ENCODE measurements at places on chromosomes 13 and 19.
A peak's percentile ranks its signal among the peaks of the same experiment; 100 is the strongest.

DNA sequence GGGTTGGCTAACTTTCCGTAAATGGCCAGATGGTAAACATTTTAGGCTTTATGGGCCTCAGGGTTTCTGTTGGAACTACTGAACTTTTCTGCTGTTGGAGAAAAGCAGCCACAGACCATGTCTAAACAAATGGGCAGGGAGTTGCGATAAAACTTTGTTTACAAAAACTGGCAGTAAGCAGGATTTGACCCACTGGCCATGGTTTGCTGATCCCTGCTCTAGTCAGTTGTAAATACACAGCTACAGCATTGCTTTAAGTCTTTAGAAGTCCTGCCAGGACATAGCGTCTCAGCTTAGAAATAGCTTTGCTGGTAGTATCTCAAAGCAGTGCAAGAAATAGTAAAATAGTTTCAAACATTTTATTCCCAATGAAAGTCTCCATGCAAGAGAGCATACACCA, 88.4 kb downstream of the NALCN start:
- DNase-seq: no peak

DNA sequence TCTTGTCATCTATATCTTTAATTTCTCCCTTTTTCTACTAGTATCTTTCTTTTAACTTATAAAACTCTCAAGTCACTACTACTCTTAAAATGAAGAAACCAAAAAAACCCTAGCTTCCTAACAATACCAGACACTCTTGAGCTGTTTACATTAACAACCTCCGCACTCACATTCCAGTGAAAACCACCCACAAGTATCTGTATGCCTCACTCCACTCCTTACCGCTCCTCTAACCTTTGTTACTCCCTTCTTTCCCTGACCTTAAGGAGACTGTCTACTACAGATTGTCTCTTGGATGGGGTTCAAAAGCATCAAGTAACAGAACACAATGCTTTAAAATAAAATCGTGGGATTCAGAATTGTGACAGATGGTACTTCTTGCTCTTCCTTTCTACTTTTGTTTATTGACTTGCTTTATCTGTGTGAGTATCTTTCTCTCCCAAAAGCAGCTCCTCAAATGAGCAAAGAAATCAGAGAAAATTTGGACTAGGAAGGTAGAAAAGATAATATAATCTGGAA, 110.0 kb upstream of the FBXL3 start:
- no peak for DNase-seq

DNA sequence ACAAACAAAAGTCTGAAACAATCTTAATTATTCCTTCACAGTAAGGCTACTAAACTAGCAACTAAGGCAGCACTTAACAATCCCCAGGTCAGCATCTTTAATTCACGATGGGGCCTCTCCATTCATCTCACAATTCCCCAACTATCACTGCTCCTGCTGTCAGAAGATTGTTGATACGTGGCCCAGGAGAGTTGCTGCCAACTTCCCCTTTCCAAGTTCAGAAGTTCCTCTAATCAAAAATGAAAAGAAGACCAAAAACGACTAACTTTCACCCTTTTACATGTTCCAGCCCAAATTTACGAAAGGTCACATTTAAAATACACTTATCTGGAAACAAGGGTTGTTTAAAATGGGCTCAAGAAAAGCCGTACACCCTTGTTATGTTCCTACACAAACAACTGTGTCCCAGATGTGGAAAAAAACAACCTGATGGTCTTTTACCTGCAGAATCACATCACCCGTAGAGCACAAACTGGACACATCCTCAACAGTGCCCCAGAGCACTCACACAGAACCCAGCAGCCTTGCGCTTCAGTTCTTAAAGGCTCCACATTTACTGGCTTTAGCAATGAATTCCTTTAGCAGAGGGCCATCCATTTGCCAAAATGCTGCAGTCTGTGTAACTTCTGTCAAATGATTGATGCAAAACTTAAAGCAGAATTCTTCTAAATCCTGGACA, 38.0 kb downstream of the PHF11 start:
- no peak for DNase-seq

DNA sequence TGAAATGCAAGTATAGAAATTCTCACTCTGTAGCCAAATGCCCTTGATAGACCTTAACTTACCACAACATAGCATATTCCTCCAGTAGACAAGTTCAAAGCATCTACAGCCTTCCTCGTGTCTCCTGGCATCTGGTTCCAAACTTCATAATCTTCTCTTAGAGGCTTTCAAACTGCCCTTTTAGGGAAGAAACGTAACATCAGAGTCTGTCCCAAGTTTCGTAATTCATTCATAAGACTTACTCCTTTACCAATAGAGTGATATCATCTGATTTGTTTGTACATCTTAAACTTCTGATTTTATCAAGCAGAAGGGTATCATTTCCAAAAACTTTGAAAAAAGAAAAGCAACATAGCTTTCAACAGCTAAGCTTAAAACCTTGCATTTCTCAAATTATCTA, 137.4 kb downstream of the SPRY2 start:
- no peak for DNase-seq

- DNase-seq: no peak
Observed at GRCh38 chr19:55649268-55650125, 1.5 kb downstream of the CCDC106 start.

DNA sequence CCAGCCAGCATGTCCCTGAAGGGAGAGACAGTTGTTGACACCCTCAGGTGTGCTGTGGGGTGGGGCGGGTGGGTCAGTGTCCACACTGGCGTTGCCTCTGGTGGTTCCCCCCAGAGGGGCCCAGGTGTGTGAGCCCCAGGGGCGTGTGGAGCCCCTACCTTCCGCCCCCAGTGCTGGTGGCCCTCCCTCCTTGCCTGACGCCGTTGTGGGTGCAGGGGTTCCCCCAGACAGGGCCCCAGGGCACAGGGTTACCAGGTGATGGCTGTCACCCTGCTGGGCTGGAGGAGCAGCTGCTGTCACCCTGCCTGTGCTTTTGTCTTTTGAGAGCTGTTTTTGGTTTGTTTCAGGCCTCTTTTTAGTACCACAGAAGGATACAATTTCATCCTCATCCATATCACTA, 27.2 kb downstream of the ATP4B start:
- no peak for DNase-seq

- no peak for DNase-seq
Observed at GRCh38 chr13:111045170-111045569, 69.9 kb upstream of the ARHGEF7 start.

- no peak for DNase-seq
Observed at GRCh38 chr13:33372251-33372919, 86.8 kb upstream of the STARD13 start.

DNA sequence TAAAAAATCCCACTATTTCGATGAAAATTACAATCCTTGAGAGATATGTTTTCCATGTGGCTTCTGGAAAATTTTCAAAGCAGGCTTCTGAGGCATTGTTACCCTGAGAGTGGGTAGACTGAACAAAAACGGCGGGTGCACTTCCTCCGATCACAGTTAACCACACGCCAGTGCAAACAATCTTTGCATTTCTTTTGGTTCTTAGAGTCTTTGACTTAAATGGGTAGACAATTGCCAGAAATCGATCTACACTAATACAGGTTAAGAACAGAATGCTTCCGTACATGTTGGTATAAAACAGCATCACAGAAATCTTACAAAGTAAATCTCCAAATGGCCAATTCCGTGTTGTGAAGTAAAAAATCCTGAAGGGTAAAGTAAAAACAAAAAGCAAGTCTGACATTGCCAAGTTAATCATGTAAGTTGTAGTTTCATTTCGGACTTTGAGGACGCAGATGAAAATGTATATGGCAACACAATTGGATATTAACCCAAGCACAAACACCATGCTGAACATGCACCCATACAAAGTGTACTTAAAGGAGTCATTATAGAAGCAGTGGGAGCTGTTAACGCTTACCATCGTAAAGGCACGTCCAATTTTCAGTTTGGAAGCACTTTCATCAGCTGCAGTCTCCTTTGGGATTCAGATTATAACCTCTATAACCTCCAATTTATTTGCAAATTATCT, 927 bp downstream of the LPAR6 start:
- peak; percentile 55 for DNase-seq

Measured in activated CD4-positive, alpha-beta T cell treated with anti-CD3 and anti-CD28 coated beads, Interleukin-10, Interleukin-2, amounts not matched to agents 100 ng/mL and 50 ng/mL, durations not matched to agents 16 hours and 8 hours (primary cell).